ENCODE measurements at places on chromosomes 4 and X. TPM values are rescaled to one million over a fixed set of nuclear protein-coding genes. Genes with fewer than 3 reads are reported as not detected.

GRCh38 chr4:145446184-145446583 is 35.5 kb upstream of the SMAD1 start:
- DNase-seq = no peak

GRCh38 chr4:185192059-185192458 is 11.7 kb downstream of the CFAP97 start:
- no peak for DNase-seq

DNA sequence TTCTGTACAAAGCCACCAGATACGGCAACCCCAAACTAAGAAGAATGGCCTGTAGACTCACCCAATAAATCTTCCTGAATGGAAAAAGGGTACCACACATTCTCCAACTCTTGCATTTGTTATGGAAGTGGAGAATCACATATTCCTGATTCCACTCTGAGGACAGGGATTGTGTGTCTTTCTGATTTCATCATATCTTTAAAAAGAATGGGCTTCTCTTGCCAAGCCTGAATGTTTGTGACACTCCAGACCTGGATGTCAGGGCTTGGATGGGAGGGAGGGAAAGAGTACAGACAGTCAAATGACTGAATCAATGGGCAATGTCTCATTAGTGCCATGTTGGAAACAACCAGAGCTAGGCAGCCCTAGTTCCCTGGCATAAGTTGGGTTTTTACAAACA is 77.4 kb downstream of the PLAC1 start:
- DNase-seq = no peak

DNA sequence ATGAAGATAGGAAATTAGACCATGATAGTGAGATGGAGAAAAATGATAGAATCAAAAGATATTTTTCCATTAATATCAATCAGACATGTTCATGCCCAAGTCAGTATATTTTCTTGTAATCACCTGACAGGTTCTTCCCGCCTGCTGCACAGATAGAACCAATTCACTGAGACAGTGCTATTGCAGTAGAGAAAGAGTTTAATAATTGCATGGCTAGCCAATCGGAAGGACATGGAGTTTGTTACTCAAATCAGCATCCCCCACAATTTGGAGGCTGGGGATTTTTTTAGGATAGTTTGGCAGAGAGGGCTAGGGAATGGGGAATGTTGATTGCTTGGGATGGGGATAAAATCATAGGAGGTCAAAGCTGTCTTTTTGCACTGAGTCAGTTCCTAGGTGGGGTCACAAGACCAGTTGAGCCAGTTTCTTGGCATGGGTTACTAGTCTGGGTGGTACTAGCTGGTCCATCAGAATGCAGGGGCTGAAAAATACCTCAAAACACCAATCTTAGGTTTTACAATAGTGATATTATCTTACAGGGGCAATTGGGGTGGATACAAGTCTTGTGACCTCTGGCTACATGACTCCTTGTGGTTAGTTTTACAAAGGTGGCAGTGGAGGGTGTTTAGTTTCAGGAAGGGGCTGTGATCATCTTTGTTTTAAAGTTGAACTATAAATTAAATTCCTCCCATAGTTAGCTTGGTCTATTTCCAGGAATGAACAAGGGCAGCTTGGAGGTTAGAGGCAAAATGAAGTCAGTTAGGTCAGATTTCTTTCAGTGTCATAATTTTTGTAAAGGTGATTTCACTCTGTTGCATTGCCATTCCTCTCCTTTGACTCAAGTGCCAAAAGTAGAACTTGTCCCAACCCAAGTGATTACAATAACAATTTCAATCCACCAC is 100.3 kb upstream of the PDE5A start:
- DNase-seq = peak; percentile 11

DNA sequence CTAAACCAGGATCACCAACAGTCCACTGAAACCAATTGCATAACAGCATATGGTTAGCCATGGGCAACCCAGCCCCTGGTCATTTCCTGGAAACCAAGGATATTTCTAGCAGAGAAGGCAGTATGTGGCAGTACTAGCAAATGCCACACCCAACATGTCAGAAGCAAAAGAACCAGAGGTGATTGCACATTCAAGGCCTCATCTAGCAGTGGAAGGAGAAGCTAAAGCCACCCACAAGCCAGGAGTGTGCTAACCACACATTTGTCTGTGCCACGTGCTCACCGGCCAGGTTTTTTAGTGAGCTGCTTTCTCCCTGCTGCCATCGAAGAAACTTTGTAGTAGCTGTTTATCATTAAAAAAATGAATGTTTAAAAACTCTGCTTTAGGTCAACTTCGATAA is 42.0 kb downstream of the TEC start:
- DNase-seq = no peak

DNA sequence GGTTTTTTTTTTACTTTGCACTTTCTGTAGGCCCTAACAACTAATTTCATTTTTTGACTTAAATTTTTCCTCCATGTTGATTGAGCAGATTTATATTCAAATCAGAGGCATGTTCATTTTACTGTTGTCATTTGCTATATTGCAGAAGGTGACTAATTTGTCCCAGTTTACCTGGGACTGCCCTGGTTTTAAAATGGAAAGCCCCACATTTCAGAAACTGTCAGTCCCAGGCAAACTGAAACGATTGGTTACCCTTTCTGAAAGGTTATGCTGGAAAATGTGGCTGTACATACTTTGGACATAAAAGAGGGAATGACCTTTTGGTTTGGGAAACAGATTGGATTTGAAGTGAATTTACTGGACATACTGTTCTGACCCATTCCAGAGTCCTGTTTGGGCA is 160.0 kb downstream of the SPCS3 start:
- no peak for DNase-seq

Gene SORCS2
- 1.5 TPM for total RNA-seq

Gene KIF4A
- 26.6 TPM for total RNA-seq

Gene GPR173
- total RNA-seq = 0.63 TPM

Gene ANK2
- total RNA-seq = 6.0 TPM

Gene SRPX
- 6.2 TPM for total RNA-seq

All from MG63 (cell line).